ENCODE measurements at places on chromosomes 5 and 9.

DNA sequence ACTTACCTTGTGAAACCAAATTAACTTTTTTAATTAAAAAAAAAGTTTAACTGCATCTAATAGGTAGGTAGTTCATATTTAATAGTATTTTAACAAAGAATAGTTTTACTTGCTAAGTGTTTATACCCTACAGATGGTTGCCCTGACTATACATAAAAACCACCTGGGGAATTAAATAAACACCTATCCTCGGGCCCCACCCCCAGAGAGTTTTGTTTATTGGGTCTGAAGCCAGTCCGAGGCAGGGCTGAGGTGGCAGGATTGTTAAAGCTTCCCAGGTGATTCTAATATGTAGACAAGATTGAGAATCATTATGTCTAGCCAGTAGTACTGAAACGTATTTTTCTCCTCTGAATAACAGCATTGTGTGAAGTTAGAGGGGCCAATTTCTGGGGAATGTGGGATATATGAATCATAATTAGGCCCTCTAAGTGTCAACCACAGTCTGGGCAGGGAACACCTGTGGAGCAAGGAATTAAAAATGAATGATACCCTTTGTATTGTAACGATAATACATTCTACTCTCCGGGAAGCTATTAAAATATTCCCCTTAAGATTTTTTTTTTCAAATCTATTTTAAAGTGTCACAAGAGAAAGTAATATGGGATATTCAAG is 5.6 kb upstream of the PAM start:
- DNase-seq: no peak

DNA sequence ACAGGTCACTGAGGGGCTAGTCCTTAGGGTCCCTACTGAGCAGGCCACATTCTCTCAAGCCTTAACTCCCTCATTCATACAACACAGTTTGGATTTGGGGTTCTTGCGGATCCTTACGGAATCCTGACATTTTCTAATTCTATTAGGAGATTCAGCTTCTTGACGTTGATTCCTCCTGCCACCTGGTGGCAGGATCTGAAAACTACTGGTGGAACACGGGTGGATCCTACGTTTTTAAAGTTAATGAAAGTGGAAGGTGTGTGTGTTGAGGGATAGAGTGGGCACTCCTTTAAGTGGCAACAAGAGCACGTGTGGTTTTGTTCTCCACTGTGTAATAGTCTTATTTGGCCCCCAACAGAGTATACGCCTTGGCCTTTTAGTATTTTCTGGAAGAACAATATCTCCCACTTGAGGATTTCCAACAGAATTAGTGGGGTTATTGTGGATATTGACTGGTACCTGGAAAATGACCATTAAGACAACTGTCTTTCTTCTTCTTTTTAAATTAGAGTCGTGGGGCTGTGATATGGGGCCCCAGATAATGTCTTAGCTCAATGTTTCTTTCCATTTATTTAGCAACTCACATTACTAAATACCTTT is 25.2 kb downstream of the SLC28A3 start:
- DNase-seq: peak; percentile 49

DNA sequence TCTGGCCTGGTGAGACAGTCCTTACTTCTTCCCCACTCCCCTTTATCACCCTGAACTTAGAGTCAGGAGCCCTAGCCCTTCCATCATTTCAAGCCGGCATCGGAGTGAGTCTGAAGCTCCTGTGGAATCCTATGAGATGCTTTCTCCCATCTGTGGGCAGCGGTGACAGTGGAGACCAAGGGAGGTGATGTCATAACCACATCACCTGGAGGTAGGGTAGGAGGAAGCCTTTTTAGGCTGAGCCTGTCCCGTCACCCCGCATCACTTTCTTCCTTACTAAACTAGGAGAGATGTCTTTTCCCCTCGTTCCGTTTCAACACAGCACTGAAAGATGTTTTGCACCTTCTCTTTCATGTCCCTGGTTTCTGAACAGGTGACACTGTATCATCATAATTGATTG is 124.1 kb upstream of the WWC1 start:
- DNase-seq: no peak

DNA sequence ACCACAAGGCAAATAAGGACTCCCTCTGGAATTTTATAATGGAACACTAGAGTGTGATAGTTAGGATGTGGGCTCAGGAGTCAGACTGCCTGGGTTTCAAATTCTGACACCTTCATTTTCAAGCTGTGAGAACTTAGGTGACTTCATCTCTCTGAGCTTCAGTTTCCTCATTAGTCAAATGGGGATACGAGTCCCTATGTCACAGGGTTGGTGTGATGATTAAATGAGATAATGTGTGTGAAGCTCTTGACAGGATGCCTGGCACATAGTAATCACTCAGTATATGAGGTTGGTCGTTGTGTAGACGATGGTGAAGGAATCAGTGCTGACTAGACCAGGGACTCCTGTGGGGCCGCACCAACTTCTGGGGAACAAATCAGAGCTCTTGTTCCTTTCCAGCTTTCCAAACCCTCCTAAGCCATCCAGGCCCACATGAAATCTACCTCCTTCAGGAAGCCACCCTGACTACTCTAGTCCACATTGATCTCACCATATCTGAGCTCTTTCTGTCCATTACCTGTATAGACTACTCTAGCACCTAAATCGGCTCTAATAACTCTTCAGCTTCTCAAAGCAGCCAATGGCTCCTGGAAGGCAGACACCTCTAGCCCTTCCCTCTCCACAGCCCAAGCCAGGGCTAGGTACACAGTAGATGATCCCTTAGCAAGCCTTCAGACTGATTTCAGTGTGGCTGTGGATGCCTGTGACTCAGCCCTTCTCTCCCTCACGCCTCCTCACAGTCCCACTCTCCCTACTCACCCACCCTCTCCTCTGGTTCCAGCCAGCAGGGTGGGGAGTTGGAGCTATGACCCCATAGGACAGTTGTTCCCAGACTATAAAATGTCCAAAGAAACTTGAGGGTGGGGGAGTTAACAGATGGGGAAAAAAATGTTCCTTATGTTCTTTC is 2.5 kb upstream of the TCF7 start:
- no peak for DNase-seq

- no peak for DNase-seq
Observed at GRCh38 chr5:33973271-33973670, 11.2 kb downstream of the SLC45A2 start.

DNA sequence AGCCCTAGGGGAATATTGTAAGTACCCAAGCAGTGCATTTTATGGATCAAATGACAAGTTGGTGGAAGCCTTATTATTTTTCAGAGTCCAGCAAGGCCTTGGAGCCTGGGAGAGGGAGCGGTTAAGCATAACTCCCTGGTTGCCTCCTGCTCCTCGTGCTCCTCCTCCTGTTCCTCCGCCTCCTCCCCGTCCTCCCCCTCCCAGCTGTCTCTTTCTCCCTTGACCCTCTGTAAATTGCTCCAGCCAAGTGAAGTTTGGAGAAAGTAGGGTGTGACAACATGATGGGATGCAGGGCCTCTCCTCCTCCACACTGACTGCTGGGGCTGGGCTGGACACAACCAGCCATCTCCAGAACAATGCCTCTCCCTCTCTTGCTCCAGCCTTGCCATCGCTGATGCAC is 586.9 kb downstream of the CCDC171 start:
- DNase-seq: no peak

GRCh38 chr5:144421411-144421810 is 250.7 kb downstream of the KCTD16 start:
- DNase-seq: no peak

DNA sequence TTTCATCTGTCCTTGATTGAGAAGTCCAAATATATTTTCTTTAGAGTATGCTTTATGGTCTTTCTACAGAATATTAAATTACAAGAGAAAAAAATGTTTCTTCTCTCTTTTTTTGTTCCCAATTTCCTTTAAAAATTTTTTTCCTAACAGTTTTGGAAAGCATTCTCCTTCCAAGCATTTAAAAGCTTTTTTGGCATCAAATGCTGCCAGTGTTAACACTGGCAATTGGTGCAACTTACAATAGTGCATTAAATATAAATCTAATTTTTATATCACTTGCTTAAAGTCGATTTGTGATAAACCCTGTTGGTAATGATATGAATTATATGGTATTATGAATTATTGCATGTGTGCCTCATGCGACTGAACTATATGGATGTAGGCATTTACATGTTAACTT is 165.9 kb upstream of the ELL2 start:
- DNase-seq: no peak

GRCh38 chr5:78591972-78592700 is 56.4 kb downstream of the LHFPL2 start:
- no peak for DNase-seq

DNA sequence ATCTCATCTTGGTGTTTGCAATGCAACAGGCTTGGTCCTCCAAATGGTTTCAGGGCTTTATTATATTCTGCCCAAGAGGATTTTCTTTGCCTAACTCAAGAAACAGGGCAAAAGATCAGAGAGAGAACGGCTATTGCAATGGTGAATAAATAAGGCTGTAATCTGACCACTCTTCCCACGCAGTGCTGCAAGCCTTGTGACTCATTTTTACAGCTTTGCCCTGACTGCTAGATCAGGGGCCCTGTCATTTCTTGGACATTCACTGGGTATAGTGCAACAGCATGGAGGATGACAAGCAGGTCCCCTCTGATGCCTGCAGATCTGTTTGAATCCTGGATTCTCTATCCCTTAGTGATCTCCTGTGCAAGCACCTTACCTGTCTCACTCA is 459.1 kb downstream of the EBF1 start:
- DNase-seq: no peak

DNA sequence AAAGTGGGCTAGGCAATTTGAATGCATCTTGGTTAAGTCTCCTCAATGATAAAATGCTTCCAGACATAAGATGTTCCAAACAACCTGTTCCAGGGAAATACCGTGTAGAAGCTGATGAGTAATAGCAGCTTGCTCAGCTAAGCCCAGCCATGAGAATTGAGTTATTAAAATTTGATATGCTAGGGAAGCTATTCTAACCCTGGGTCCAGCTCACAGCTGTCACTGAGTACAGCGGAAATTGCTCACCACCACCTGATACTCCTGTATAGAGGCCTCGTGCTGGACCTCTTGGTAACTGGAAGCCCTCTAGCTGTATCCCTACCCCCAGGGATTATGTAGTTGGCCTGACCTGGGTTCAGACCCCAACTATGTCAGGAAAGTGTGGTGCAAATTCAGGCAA is 521.3 kb upstream of the TRPC7 start:
- DNase-seq: no peak

DNA sequence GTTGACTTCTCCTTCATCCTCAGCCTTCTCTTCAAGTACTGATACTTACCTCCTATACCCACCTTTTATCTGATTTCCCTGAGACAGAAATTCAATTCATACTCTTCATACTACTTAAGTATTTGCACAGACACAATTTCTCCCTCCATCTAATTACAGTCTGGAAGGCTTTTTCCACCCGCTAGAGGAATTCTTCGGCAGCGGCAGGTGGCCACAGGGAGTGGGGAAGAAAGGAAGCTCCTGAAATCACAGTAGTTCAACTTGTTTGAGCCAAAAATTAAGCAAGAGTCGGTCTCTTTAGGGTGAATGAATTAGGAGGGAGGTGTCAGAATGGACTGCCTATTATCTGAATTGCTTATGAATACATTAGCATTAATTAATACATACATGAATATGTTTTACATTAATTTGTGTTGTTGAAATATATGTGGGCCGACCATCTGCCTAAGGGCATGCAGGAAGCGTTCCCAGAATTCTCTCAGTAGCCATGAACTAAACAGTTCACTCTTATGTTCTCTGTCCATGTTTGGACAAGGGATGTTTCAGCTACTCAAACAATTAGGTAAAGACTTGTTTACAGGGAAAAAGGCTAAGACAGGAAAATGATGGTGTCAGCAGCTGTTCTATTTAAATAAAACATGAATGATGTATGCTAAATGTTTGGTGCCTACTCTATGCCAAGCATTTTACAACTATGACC is 101.4 kb upstream of the SMARCA2 start:
- no peak for DNase-seq

GRCh38 chr5:92633176-92633575 is 947.8 kb downstream of the NR2F1-AS1 start:
- no peak for DNase-seq

DNA sequence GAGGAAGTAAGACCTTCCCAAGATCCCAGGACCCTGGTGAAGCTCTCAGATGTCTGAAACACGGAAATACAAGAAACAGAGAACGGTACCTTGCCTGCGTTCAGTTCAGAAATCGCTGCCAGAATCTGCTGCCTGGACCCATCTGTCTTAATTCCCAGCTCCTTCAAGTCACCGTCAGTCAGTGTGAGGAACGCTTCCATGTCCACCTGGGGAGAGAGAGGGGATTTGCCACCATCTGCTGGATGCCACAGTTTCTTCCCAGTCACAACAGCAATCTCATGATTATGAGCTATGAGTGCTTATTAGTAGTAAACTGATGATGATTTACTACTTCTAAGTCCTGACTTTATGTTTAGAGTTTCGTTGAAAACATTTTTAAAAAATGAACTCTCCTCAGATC is 36.7 kb upstream of the GABBR2 start:
- DNase-seq: no peak

DNA sequence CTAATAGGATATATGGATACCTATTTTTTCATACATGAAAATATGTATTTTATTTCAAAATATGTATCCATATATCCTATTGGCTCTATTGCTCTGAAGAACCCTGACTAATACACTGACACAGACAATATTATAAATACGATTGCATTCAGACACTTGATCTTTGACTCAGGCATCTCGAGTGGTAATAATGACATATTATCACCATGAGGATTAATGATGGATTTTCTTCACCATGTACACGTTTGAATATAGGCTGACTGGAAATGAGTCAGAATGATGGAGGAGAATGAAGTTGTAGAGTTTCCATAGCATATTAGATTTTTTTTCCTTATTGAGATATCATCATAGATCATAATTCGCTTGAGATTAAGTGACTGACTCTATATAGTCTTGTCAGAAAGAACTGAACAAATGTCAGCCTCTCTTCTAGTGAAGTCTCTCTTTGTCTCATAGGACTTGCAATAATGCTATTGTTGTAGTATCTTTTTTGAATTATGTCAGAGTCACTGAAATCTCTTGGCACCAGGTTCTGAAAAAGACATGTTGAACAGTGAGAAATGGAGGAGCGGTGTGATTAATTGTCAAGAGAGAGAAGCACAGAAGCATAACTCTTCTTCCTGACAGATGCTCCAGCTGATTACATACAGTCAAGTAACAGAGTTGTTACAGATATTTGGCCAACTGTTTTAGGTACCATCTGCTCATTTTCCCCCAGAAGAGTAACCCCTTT is 41.4 kb upstream of the SLCO6A1 start:
- no peak for DNase-seq

DNA sequence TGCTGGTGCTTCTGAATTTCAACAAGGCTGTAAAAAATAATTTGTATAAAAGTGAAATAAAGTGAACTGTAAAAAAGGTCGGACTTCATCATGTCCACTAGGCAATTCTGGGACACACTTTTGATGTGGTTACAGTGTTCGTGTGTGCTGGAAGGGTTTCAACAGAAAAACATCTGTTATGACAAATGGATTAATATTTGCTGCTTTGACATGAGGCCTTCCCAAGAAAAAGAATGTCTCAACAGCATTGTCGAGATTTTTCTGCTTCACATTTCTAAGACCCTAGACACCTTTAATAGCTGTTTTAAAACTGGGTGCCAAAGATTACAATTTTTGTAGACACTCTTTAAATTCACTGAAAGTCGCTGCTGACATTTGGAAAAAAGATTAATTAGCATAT is 216.6 kb downstream of the SLC12A2 start:
- DNase-seq: no peak

GRCh38 chr9:3660936-3661335 is 135.1 kb upstream of the RFX3 start:
- DNase-seq: no peak

Measured in NT2/D1 (cell line).